ENCODE measurements at places on chromosomes 7 and 10. TPM values are rescaled to one million over a fixed set of nuclear protein-coding genes. Genes with fewer than 3 reads are reported as not detected.

The CALML3 gene
- polyA plus RNA-seq = 0.04 TPM

The ELMO1 gene
- 14.3 TPM for polyA plus RNA-seq

The PRKCQ gene
- polyA plus RNA-seq = not detected

The MYH16 gene
- not detected for polyA plus RNA-seq

The RAMP3 gene
- polyA plus RNA-seq = 70.2 TPM

DNA sequence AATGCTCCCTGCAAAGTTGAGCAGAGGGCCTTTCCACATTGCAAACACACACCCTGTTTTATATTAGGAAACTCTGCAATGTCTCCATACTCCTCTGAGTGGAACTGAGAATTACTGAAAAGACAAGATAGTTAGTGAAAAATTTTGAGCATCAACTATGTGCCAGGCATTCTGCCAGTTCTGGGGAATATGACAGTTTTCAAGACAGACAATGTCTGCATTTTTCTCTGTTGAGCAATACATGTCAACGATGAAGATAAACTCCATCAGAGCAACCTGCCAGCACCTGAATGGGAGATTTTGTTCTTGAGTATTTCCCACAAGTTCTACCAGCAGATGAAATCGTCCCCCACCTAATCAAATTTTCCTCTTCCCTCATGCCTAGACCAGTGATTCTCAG is 203.4 kb upstream of the BMPER start:
- no peak for DNase-seq

- DNase-seq = no peak
Observed at GRCh38 chr7:40802497-40802896, 667.7 kb downstream of the SUGCT start.
